ENCODE measurements at places on chromosomes 3 and 15.
A peak's percentile ranks its signal among the peaks of the same experiment; 100 is the strongest.

- DNase-seq: no peak
Measured at GRCh38 chr15:67137319-67137718, 71.9 kb downstream of the SMAD3 start.

DNA sequence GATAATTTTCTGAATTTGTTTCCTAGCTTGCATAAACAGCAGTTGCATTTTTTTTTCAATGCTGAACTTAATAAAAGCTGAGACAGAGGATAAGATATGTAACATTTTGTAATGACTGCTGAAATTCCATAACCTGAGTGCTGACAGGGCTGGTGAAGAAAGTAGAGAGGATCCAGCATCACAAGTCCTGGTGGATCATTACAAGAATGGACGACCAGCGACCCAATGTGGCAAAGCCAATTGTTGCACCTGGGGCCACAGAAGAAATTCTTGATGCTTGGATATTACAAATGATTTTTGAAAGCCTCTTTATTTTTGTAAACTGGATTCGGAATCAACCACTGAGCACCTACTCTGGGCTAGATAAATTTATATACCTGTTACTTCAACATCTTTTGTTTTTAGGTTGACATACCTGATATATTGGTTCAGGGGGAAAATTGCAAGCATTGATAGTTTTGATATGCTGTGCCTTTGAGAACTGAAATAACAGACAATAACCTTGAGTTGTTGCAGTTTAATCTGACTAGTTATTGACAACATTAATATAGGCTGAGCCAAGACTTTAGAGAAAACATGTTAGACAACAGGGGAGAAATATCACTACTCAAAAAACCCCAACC, 3.9 kb upstream of the ACTL6A start:
- DNase-seq: peak; percentile 27

DNA sequence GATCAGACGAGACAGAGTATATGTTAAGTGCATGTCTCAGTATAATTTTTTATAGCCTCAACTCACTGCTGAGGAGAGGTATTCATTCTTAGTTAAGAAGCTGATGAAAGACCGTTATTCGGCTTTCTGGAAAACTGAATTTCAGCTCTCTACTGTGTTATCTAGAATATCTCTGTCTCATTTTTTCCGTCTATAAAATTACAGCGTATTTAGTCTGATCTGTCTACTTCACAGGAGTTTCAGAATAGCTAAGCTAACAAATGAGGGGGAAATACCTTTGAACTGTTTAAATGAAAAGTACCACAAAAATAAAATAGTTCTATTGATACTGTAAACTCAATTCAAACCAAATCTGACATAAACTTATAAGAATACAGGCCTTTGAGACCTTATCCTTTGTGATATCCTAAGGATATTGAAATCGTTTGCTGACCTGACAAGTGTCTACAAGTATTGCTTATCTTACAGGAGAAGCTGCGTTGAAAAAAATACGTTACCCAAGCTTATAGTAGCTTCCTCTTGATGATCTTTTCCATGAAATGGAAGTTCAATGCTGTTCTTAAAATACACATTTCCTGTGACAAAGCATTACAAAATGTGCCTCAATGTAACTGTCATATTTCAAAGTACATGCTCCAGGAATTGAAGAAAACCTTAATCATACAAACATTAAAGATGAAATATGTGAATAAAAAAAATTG, 104.6 kb downstream of the IL1RAP start:
- DNase-seq: no peak

DNA sequence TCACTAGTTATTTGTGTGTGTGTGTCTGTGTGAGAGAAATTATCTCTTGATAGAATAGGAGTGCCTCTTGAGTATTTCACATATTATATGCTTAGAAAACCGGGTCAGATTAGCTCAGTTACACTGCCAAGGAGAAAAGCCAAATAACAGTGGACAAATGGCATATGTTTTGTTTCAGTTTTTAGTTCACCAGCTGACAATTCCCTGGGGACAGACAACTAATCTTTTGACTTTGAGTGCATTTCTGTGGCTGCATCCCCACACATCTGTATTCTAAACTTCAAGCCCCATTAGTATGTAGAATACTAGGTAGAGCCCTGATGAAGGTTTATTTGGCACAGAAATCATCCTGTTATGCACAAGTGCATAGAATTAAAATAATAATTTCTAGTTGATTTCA, 227.7 kb upstream of the CNTN3 start:
- DNase-seq: no peak

GRCh38 chr3:41092844-41093243, 106.5 kb upstream of the CTNNB1 start:
- no peak for DNase-seq

- DNase-seq: peak; percentile 34
Measured at GRCh38 chr3:38031022-38031994, 1.9 kb upstream of the PLCD1 start.

GRCh38 chr3:69305011-69305410, 80.9 kb downstream of the FRMD4B start:
- DNase-seq: no peak

GRCh38 chr3:154168998-154169795, 48.0 kb downstream of the ARHGEF26 start:
- no peak for DNase-seq

- DNase-seq: no peak
Measured at GRCh38 chr15:81026836-81027599, 26.3 kb downstream of the TLNRD1 start.

DNA sequence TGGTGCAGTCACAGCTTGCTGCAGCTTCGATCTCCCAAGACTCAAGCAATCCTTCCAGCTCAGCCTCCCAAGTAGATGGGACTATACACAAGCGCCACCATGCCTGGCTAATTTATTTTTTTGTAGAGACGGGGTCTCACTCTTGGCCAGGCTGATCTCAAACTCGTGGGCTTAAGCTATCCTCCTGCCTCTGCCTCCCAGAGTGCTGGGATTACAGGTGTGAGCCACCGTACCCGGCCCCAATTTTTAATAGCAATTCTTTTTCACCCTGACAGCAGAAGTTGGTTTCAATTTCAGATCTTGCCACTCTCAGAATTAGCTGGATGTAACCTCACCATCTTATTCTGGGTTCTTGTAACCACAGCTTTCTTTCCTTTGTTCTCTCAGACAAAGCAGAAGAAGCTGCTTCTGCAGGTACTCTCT, 64.8 kb downstream of the TRIM71 start:
- DNase-seq: no peak

- DNase-seq: no peak
Measured at GRCh38 chr3:137121704-137122314, 164.0 kb downstream of the IL20RB start.

DNA sequence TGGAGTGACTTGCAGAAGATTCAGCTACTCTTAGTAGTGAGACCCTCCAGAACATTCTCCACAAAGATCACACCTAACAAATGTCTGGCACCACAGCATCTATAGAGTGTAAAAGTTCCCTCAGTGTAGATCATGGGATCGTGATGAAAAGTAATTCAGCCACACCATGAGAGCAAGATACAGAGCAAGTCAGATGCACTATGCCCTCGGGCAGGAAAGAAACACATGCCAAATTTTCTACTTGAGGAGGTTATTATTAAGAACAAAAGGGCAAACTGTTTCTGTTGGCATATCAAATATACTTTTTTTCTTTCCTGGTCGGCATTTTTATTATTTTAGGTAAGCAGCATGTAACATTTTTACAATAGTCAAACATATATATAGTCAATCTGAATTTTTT, 44.8 kb upstream of the SNTN start:
- DNase-seq: no peak

- no peak for DNase-seq
Measured at GRCh38 chr15:60077581-60078359, 73.7 kb downstream of the FOXB1 start.

- no peak for DNase-seq
Measured at GRCh38 chr3:173399044-173399443, 1.5 kb downstream of the NLGN1 start.

DNA sequence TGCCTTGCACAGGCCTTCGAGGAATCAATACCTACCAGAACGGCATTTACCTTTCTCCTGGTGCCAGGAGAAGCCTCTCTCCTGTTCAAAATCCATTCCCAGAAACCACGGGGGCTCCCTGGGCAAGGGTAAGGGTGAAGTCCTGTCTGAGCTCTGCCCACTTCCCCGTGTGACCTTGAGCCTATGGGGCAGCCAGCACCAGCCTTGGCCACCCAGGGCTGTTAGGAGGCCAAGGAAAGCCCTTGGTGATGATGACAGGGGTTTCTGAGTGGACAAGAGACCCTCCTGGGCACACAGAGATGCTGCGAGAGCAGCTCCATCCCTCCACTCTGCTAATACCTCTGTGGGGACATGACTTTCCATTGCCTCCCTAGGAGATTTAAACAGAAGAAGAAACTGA, 5.9 kb downstream of the SCN5A start:
- no peak for DNase-seq

DNA sequence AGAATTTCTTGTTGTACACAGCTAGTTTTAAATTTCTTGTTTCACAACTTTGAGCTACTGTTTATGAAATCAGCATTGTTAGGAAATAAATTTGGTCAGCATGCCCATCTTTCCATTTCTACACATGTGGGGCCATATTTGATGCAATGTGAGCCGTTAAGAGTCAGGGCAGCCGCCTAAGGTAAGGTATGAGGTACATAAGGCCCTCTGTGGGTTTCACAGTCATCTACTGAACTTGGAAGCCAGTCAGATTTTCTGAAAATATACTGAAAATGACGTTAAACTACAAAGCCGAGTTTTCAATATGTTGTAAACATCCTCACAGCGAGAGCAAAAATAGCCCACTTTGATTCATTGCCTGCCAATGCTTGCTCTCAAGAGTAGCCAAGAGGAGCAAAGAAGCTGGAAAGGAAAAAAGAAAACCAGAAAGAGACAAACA, 94.7 kb upstream of the PDZRN3 start:
- no peak for DNase-seq

- no peak for DNase-seq
Measured at GRCh38 chr3:38644662-38645053, 4.8 kb downstream of the SCN5A start.

- no peak for DNase-seq
Measured at GRCh38 chr15:82539691-82540054, 584 bp downstream of the RPS17 start.

DNA sequence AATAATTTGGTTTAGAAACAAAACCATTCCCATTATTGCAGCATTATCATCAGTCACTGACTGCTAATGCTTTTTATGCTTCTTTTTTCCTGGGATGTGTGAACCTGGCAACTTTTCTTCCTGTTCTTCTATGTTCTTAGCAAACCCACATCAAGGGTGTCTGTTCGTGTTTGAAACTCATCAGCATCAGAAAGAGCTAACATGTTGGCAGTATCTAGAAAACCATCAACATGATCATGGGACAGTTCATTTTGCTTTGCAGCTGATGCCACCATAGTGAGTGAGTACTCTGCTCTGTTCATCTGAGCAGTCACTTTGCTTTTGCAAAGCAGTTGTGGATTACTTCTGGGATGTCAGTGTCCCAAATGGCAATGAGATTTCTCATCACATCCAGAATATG, 5.9 kb downstream of the DPH3 start:
- DNase-seq: no peak

DNA sequence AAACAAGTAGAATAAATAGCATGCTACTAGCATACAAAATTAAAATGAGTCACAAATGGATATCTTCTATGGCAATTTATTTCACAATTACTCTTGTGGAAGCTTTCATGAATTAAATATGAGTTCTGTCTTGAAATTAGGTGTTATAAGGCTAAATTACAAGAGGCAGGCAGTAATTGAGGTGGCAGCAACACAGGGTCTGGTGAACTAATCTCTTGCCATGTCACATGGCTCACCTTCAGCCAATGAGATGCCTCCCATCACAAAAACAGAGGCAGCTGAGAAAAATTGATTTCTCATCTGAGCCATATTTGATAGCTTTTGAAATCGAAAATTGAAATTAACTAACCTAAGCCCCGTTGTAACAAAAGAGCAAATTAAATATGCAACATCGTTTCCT, 268.8 kb downstream of the NR2F2 start:
- DNase-seq: no peak

GRCh38 chr15:101003081-101003480, 83.9 kb downstream of the LRRK1 start:
- DNase-seq: no peak

DNA sequence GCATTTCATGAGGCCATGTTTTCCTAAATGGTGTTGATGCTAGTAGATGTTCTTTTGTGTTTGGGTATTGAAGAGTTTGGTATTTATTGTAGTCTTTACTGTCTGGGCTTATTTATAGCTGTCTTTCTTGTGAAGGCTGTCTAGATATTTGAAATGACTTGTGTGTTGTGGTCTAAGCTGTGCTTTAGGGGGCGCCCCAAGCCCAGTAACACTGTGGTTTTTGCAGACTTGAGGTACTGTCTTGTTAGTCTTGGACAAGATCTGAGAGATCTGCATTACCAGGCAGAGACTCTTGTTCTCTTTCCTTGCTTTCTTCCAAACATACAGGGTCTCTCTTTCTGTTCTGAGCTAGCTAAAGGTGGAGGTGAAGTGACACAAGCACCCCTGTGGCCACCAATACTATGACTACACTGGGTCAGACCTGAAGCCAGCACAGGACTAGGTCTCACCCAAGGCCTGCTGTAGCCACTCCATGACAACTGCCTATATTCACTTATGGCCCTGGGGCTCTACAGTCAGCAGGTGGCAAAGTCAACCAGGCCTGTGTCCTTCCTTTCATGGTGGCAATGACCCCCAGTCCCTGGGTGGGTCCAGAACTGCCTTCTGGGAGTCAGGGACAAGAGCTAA, 152.1 kb upstream of the TBC1D5 start:
- DNase-seq: no peak
